ENCODE measurements at places on chromosomes 12 and 14. TPM values are rescaled to one million over a fixed set of nuclear protein-coding genes. Genes with fewer than 3 reads are reported as not detected.

DNA sequence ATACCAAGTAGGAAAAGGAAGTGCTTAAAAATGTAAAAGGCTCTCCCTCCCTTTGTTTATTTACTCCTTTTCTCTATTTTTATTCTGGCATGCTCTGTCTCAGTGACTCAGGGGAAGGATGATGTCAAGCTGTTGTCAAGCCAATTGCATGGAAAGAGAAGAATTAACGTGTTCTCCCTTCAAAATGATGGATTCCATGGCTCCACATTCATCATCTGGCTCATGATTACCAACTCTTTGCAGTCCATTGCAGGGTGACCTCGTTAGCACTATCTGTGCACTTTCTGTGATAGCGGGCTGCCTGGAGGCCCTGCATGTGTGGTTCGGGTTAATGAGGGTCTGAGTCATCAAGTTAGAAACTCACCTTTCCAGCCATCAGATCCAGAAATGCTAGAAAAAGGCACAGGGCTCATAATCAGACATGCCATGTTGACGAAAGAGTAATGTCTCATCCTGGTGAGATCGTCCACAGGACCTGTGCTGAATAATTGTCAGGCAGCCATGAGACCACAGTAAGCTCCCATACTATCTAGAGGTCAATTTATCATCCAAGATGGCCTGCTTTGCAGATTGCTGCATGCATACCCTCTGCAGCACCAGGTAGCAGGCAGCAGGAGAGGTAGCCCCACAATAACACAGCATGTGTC lies 79.2 kb upstream of the BTG1 start:
- DNase-seq, result no peak

- DNase-seq, result no peak
These were observed 1.2 kb downstream of the ULK1 start for GRCh38 chr12:131895640-131896079.

LRFN5 gene
- total RNA-seq, result 1.4 TPM

GRCh38 chr12:109586385-109587296 lies 13.0 kb downstream of the MVK start:
- no peak for DNase-seq

GRCh38 chr12:127550271-127550670 lies 716.7 kb upstream of the TMEM132C start:
- no peak for DNase-seq

GRCh38 chr14:37094502-37094901 lies 77.9 kb downstream of the SLC25A21 start:
- DNase-seq, result no peak

Measured in epithelial cell of proximal tubule (primary cell).